Right atrium auricular region (tissue), 2 donors: ENCODE measurements at places on chromosomes 13 and 19. TPM values are rescaled to one million over a fixed set of nuclear protein-coding genes. Genes with fewer than 3 reads are reported as not detected.

DNA sequence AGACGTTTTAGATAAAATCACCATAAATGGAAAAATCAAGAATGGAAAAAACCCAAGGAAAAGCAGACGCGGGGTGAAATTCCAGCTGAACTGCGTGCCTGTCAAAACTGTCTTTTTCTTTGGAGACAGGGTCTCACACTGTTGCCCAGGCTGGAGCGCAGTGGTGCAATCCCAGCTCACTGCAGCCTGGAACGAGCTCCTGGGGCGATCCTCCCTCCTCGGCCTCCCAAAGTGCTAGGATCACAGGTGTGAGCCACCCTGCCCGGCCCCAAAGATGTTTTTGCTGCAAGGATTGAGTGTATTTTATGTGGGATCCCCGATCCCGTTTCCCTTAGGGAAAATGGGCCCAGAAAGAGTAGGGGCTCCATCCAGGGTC, 875 bp upstream of the PEAK3 start:
- H3K36me3 ChIP-seq: no peaks in the 10 kb centered on the region
- no peak overlapping the region for H3K27ac ChIP-seq
- no peaks in the 10 kb centered on the region for H3K27me3 ChIP-seq
- H3K4me3 ChIP-seq: peak overlapping the region; percentile 45

FAM187B gene
- not detected for total RNA-seq

LRRC8E gene
- total RNA-seq: 1.5 TPM

DNA sequence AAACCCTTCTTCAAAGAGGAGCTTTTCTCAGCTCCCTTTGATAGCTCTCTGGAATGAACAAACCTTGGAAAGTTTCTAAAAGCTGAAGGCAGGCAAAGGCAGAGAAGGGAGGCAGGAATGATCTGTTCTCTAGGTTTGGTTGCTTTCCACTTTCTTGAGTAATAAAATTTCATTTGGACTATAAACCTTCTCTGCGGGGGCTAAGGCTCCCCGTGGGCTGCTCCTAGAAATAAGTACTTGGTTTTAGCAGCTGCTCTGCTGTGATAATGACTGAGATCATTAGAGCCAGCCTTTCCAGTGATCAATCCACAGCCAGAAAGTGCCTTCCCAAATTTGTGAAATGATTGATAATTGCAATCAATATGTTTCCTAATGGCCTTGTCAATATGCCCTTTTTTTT, 183.8 kb upstream of the HTR2A start:
- no peaks in the 10 kb centered on the region for H3K4me1 ChIP-seq
- no peak overlapping the region for H3K4me3 ChIP-seq
- H3K36me3 ChIP-seq: no peaks in the 10 kb centered on the region
- DNase-seq: no peak
- H3K27ac ChIP-seq: no peak overlapping the region

CD79A gene
- total RNA-seq: 1.1 TPM

ZNF256 gene
- total RNA-seq: 5.3 TPM

DNA sequence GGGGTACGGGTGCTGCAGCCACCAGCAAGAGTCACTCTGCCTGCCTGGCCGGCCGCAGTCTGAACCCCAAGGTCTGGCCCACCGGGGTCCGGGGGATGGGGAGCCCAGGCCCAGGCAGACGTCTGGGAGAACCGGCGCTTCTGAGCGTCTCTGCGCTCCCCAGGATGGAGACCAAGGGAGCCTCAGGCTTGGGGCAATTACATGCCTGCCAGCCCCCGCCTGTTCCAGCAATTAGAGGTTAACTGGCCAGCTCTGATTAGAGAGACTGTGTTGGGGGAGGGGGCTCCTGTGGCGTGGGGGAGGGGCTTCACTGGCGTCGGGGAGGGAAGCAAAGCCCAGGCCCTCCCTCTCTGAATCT, 11.9 kb downstream of the MEIS3 start:
- no peak overlapping the region for H3K27ac ChIP-seq
- DNase-seq: no peak
- H3K27me3 ChIP-seq: no peaks in the 10 kb centered on the region

KLK2 gene
- not detected for total RNA-seq

KIR2DL4 gene
- total RNA-seq: not detected

- H3K27me3 ChIP-seq: no peaks in the 10 kb centered on the region
- H3K4me1 ChIP-seq: no peaks in the 10 kb centered on the region
- H3K27ac ChIP-seq: no peak overlapping the region
- DNase-seq: no peak
- no peak overlapping the region for H3K4me3 ChIP-seq
- no peaks in the 10 kb centered on the region for H3K36me3 ChIP-seq
Measured at GRCh38 chr13:21932996-21933395, 262.1 kb downstream of the FGF9 start.
